Stimulated activated CD8-positive, alpha-beta memory T cell treated with anti-CD3 and anti-CD28 coated beads, Interleukin-7, amount 100 ng/mL, for 1 hour (primary cell): ENCODE measurements at places on chromosomes 4 and X.

GRCh38 chr4:142512161-142512560, 333.9 kb downstream of the INPP4B start:
- DNase-seq: no peak

GRCh38 chr4:55528491-55528890, 18.2 kb downstream of the CLOCK start:
- no peak for DNase-seq

GRCh38 chrX:78957768-78958130, 12.6 kb downstream of the P2RY10 start:
- DNase-seq: no peak

- no peak for DNase-seq
These were observed 59.4 kb upstream of the CITED1 start for GRCh38 chrX:72365126-72365525.

- no peak for DNase-seq
These were observed 14.3 kb upstream of the FGFR3 start for GRCh38 chr4:1778642-1779392.
